ENCODE measurements at places on chromosomes 6 and 20.

GRCh38 chr20:13098720-13099355 lies 90.1 kb downstream of the SPTLC3 start:
- no peak for DNase-seq

DNA sequence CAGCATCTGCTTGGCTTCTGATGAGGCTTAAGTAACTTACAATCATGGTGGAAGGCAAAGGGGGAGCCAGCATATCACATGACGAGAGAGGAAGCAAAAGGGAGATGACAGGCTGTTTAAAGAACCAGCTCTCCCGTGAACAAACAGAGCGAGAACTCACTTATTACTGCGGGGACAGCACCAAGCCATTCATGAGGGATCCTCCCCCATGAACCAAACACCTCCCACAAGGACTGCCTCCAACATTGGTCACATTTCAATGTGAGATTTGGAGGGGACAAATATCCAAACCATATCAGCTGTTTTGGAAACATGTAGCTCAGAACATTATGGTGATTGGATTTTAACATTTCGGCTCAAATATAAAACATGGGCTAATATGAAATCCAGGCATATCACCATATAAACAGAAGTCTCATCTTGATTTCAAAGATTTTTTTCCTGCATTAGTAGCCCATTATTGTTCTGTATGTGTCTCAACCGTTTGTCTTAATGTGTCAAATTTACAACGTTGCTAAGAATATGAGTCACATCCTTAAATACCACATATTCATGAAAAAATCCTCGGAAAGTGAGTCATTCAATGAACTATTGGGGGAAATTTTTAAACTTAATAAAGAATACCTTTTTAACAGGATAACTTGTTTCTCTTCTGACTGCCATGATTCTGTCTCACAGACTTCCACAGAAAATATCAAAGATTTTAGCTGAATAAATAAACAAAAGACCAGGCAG lies 894.3 kb downstream of the TFAP2A start:
- DNase-seq, result no peak

- DNase-seq, result no peak
Measured at GRCh38 chr6:117072781-117073180, 192.6 kb upstream of the VGLL2 start.

DNA sequence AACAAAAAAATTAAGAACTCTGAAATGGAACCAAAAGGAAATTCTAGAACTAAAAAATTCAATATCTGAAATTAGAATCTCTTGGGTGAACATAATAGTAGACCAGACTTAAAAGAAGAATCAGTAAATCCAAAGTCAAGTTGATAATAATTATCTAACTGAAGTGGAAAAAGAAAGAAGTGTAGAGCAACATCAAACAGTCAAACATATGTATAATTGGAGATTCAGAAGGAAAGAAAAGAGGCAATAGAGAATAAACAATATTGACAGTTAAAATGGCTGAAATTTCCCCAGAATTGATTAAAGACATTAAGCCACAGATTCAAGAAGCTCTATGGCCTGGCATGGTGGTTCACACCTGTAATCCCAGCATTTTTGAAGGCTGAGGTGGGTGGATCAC lies 383.6 kb downstream of the PREX1 start:
- no peak for DNase-seq

DNA sequence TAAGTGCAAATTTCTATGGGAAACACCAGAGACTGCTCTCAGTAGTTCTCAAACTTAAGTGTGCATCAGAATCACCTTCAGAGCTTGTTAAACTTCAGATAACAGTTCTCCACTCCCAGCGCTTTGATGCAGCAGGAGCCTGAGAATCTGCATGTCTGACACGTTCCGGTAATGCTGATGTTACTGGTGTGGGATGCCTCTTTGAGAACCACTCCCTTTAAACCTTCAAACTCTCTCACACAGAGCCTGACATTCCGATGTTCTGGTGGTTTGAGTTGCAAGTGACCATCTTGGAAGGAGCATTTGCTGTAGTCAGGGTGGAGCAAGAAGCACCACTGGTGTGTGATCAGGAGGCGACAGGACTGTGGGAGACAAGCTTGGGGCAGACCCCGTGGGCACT lies 57.9 kb downstream of the OTOR start:
- no peak for DNase-seq

DNA sequence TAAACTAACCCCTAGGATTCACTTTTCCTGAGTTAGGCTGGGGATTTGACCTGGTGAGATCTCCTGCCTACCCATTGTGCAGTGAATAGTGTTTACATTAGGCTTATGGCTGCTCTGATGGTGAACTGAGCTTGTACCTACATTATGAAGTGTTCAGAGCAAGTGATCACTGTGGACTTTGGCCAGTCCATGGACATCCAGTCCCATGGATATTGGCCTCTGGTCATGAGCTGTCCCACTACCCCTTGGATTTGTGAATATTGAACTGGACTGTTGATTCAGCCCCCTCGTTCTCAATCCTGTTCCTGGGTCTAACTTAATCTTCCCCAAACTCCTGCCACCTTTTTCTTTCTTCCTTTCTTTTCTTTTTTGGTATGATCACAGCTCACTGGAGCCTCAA lies 13.8 kb downstream of the ASIP start:
- DNase-seq, result no peak

DNA sequence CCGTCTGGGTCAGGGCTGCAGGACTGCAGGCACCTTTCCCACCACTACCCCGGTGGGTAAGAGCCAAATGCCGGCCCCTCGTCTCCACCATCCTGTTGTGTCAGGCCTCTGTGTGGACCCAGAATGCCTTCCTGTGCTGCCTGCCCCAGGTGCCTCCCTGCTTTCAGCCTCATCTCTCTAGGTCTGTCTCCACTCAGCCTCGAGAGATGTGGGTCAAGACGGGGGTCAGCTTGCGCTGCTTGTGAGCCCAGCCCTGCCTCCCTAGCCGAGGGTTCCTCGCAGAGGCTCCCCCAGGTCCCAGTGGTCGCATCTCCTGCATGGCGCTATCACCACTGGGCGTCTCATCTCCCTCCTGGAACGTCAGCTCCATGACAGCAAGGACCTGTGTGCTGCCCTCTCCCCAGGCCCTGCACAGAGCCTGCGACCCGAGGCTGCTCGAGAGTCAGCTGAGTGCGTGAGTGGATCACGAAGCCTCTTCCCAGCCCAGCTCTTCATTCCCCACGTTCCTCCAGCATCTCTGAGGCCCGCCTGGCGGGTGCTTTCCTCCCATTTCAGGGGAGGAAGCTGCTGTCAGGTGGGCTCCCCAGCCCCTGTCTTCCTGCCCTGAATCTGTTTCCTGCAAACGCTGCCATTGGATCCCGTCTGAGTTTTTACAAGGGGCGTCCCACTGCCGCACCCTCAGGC lies 38.7 kb upstream of the ZBP1 start:
- no peak for DNase-seq

GRCh38 chr20:25176184-25176583 lies 19.3 kb upstream of the ENTPD6 start:
- no peak for DNase-seq

GRCh38 chr20:62428002-62428372 lies 648 bp upstream of the RBBP8NL start:
- DNase-seq, result no peak

DNA sequence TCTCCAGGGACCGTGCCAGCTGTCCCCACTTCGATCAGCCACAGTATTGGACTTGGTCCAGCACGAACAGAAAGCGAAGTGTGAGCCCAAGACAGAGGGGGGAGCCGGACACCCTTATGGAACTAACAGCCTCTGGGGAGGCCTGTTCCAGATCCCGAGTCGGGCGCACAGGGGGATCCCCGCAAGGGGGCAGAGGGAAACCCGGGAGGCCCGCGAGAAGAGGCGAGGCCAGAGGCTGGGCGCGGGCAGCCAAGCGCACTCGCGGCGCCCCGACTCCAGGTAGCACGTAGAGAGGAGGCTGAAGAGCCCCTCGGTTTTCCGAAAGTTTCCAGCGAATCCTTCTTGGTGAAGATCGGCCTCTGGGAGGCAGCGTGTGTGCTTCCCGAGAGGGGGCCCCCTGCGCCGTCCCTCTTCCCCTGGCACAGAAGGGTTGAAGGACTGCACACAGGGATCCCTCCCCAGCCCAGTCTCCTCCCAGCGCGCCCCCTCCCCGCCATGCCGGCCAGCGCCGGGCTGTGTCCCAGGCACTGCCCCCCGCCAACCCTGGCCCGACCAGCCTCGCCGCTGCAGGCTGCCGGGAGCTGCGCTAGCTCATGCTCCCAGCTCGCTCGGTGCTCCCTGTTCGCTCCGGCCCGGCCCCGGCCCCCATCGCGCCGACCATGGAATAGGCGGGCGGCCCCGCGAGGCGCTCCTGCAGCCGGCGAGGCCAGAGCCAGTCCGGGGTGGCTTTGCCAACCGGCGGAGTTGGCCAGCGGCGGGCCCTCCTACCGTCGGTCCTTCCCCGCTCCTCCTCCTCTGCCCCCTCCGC lies 577 bp upstream of the SLC24A3 start:
- no peak for DNase-seq

- DNase-seq, result no peak
Measured at GRCh38 chr6:37293426-37293825, 35.5 kb upstream of the TMEM217 start.

GRCh38 chr6:26122005-26122388 lies 34.8 kb downstream of the HFE start:
- no peak for DNase-seq

DNA sequence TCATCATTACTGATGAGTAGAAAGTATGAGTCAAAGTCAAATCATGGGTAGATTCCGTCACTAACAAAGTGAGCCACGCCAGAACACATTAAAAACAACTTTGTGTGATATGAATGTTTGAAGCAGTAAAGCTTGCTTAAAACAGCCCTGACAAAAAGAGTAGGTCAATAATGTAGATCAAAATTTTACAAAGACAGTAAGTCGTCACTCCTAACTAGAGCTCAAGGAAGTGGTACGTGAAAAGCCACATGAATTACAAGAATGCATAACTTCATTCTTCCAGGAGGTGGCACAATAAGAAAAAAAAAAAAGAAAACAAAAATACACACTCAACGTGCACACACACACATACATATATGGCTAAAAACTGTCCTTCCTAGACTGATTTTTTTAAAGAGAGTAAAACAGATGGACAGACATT lies 69.9 kb downstream of the HACE1 start:
- no peak for DNase-seq

DNA sequence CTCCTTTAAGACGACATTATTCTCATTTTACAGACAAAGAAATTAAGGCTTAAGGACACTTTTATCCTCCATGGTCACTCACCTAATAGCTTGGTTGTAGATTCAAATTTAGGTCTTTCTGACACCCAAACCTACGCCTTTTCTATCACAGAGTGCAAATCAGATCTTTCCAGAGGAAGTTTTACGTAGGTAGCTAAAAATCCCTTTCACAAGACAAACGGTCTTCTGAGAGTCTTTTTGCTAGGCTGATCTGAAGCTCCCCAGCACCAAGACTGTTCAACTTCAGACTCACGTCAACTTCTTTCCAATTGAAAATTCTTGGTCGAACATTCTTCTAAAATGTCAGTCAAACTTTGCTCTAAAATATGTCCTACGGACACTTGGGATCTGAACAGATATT lies 46.5 kb downstream of the BLOC1S5 start:
- DNase-seq, result no peak

GRCh38 chr6:159045801-159046200 lies 1.0 kb upstream of the TAGAP start:
- no peak for DNase-seq

DNA sequence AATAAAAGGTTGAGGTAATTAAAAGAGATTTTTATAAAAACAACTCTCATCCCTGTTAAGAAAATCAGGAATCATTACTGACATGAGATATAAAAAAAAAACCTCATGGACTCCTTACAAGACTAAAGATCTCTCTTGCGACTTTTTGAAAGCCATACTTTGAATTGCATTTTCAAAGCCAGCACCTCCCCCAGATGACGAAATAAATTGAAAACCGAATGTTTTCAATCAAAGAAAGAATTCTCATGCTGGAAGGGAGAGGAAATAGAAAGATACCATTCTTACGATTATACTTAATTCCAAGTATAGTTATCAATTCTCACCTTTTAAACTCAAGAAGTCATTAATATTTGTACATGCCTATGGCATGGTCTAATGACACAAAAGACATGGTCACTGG lies 452.3 kb downstream of the GJA1 start:
- DNase-seq, result no peak

GRCh38 chr6:113271437-113271836 lies 585.7 kb upstream of the MARCKS start:
- no peak for DNase-seq

- DNase-seq, result no peak
Measured at GRCh38 chr6:123589973-123590372, 46.8 kb downstream of the TRDN start.

DNA sequence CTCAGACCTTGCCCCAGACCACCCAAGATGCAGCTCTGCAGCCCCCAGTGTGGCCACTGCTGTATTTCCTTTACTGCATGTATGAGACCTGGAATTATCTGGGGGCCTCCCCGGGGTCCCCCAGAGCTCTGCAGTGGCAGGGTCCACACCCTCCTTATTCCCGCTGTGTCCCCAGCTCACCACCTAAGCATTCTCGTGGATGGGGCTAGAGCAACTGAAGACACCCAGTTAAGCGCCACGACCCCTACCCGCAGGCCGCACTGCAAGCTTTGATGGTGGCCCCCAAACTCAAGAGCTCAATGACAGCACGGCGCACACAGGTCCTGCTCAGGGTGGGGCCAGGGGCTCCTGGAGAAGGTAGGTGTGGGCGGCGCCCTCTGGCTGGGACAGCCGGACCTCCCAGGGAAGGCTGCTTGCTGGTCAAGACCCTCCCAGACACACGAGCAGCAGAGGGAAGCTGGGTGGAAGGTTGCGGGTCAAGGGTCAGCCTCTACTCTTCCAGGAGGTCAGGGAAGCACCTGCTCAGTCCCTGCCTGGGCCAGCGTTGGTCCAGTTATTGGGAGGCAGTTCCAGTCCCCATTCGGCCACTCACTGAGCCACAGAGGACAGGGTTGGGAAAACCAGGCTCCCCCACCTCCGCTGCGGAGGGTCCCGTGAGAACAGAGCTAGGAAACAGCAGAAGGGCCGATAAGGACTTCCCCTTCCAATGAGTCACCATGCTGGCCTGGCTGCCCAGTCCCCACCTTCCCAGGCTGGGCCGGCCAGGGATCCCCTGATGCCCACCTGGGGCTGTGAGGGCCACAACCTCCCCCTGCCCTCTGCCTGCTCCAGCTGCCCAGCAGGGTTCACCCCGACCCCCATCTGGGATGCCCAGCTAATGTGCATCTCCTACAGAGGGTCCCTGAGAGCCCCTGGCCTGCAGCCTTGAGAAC lies 2.9 kb downstream of the LAMA5 start:
- no peak for DNase-seq

Data from hippocampal formation (tissue), 2 donors.